ENCODE measurements at places on chromosomes 12 and 14.

GRCh38 chr12:75177997-75178396 is 31.6 kb downstream of the KCNC2 start:
- DNase-seq = no peak

GRCh38 chr12:31631809-31632208 is 27.7 kb upstream of the ETFBKMT start:
- no peak for DNase-seq

GRCh38 chr14:51219473-51220448 is 20.3 kb upstream of the TMX1 start:
- DNase-seq = no peak

GRCh38 chr14:72503696-72504368 is 390.1 kb downstream of the DPF3 start:
- no peak for DNase-seq

GRCh38 chr14:71138448-71139293 is 231.4 kb downstream of the PCNX1 start:
- DNase-seq = no peak

- no peak for DNase-seq
Observed at GRCh38 chr12:26610774-26611173, 222.2 kb downstream of the ITPR2 start.

DNA sequence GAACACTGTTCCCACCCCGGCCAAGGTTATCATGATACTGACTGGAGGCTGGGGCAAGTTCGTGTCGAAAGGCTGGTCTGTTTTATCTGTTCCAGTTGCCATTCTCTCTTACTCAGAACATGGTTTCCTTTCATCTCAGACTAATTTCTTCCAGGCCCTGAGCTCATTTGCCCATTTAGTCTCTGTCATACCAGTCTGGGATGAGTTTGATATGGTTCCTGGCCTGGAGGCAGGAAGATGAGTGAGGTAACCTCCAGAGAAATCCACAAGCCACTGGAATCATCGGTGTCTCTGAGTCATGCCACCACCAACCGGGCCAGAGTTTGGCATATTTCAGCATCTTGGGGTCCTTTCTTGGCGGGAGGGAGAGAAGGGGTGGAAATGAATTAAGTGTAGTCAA is 114.7 kb downstream of the NTF3 start:
- DNase-seq = no peak

DNA sequence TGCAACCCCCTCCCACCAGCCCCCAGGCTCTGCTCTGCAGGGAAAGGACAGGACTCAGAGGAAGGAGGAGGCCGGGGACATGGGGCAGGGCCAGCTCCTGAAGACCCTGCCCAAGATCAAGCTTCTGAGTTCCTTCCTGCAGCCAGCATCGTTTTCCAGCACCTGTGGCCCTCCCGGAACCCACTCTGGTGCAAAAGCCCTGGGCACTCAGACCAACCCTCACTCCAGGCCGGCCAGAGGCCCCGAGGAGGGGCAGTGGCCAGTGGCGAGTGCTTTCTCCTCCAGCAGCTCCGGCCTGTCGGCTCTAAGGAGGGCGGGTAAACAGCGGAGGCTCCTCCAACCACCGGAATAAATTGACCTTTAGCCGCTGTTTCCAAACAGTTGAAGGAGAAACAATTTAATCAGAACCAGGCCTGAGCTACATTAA is 10.8 kb downstream of the TMEM179 start:
- DNase-seq = no peak

DNA sequence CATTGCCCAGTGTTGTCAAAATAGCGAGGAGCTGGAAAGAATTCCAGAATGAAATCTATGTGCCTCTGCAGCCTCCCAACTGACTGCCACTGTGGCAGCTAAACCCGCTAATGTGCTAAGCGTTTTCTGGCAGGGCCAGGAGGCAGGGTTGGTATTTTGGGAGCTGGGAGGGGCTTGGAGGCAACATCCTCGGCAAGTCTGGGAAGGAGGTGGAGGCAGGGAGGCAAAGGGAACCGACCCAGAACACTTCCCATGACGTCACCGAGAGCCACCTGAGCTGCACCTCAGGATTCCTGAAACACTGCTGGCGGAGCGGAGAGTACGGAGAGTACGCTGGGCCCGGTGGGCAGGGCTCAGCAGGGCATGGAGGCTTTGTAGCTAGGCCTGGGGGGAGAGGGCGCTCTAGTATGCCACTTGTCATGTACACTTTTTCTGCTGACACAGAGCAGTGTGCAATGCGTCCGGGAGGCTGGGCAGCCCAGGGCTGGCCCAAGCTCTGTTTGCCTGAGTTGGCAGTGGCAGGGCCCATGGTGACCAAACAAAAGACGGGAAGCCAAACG is 81.5 kb downstream of the DPF3 start:
- no peak for DNase-seq
